PC-9 (cell line): ENCODE measurements at places on chromosomes 6 and 20.

GRCh38 chr20:43584448-43585136 lies 6.1 kb upstream of the IFT52 start:
- H3K4me1 ChIP-seq = peaks cover 27% of the 10 kb centered on the region
- no peak overlapping the region for H3K27ac ChIP-seq

- H3K36me3 ChIP-seq = no peaks in the 10 kb centered on the region
- no peak for DNase-seq
- no peak overlapping the region for H3K4me3 ChIP-seq
- no peak overlapping the region for H3K27ac ChIP-seq
- no peaks in the 10 kb centered on the region for H3K27me3 ChIP-seq
Measured at GRCh38 chr6:162344646-162345010, 382.9 kb downstream of the PRKN start.

- no peak for DNase-seq
- H3K27ac ChIP-seq = no peak overlapping the region
- no peak overlapping the region for H3K4me3 ChIP-seq
- no peaks in the 10 kb centered on the region for H3K36me3 ChIP-seq
Measured at GRCh38 chr20:61424011-61424627, 172.1 kb downstream of the CDH4 start.

GRCh38 chr6:68328156-68328555 lies 306.9 kb upstream of the ADGRB3 start:
- DNase-seq = no peak
- no peak overlapping the region for H3K27ac ChIP-seq
- no peak overlapping the region for H3K4me3 ChIP-seq

- H3K27ac ChIP-seq = no peak overlapping the region
- no peaks in the 10 kb centered on the region for H3K36me3 ChIP-seq
- H3K4me1 ChIP-seq = no peaks in the 10 kb centered on the region
- H3K4me3 ChIP-seq = no peak overlapping the region
- no peaks in the 10 kb centered on the region for H3K27me3 ChIP-seq
Measured at GRCh38 chr6:155373276-155373675, 59.0 kb upstream of the TFB1M start.

DNA sequence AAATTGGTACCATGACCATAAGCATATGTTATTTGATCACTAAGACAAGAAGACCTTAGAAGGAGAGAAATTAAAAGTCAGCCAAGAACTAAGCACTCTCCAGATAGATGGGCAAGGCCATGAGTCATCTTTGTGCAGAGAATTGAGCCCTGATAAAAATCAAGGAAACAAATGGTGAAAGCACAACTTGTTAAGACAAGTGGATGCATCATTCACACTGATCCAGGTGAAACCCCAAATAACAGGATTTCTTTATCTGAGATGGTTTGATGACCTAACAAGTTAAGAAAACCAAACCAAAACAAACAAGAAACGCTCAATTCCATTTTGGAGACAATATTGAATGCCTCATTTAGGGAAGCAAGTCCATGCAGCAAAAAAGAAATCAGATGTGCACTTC lies 121.6 kb downstream of the ADAT2 start:
- H3K36me3 ChIP-seq = 0 out of 2 replicates have a peak, but pooled peaks cover 7% of the 10 kb centered on the region
- no peak overlapping the region for H3K4me3 ChIP-seq
- H3K4me1 ChIP-seq = peaks cover 49% of the 10 kb centered on the region
- no peaks in the 10 kb centered on the region for H3K27me3 ChIP-seq

- H3K4me1 ChIP-seq = no peaks in the 10 kb centered on the region
- H3K27me3 ChIP-seq = no peaks in the 10 kb centered on the region
- no peak for DNase-seq
- H3K36me3 ChIP-seq = no peaks in the 10 kb centered on the region
- no peak overlapping the region for H3K27ac ChIP-seq
- no peak overlapping the region for H3K4me3 ChIP-seq
Measured at GRCh38 chr6:90715093-90715655, 128.3 kb upstream of the MAP3K7 start.
